Activated effector memory CD4-positive, alpha-beta T cell treated with anti-CD3 and anti-CD28 coated beads, Interleukin-2, amount 50 U/mL, for 16 hours (primary cell): ENCODE measurements at places on chromosomes 5 and 9.

- no peak for DNase-seq
Measured at GRCh38 chr5:135032695-135032998, 1.4 kb downstream of the PITX1 start.

GRCh38 chr5:103981592-103981991 lies 419.0 kb upstream of the NUDT12 start:
- DNase-seq: no peak

GRCh38 chr5:78611126-78611605 lies 37.4 kb downstream of the LHFPL2 start:
- DNase-seq: no peak

GRCh38 chr5:130141659-130142320 lies 237.5 kb downstream of the CHSY3 start:
- DNase-seq: no peak

DNA sequence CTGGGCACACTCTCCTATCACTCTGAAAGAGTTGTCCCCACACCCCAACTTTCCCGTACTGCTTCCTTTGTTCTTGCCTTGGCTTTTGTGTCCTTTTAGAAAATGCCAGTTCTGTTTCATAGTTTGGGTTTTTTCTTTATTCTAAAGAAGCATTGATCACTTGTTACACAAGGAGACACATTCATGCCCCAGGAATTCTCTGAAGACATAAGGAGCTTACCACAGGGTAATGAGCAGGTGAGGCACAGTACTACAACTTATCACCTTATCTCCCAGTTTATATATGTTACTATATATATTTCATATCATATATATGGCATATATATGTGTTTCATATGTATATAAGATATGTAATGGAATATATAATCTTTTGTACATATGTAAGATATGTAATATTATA lies 6.5 kb upstream of the SSBP2 start:
- DNase-seq: no peak

DNA sequence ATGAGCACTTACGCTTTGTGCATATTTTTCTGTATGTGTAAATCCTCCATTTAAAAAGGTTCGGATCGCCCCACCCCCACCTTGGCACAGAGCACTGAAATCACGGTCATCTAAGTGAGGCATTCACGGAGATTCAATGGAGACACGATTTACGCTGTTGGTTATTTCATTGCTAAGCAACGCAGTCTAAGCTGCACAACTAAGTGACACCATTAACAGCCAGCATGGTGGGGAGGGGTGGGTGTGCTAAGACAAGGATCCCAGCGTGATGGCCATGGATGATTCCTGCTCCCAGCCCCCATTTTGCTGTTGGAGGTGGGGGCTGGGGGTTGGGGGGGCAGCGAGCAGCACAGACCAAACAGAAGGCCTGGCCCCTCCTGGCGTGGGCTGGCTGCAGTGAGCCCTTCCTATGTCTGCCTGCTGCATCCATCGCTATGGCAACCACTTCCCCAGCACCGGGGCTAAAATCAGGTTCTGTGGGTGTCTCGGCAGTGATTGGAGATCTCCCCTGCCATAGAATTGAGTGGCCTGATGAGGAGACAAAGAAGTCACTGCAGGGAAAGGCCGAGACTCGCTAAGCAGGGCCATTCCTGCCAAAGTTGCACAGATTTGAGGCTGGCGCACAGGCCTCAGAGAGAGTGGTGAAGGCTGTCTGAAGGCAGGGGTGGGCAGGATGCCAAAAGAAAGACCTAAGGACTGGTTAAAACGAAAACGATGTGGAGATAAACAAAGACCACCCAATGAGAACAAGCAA lies 14.3 kb upstream of the MARCHF6 start:
- no peak for DNase-seq

- no peak for DNase-seq
Measured at GRCh38 chr5:64502196-64502595, 3.6 kb upstream of the RGS7BP start.

GRCh38 chr5:84445049-84445685 lies 60.5 kb upstream of the EDIL3 start:
- DNase-seq: no peak

- DNase-seq: no peak
Measured at GRCh38 chr9:98999152-98999525, 55.4 kb downstream of the COL15A1 start.

DNA sequence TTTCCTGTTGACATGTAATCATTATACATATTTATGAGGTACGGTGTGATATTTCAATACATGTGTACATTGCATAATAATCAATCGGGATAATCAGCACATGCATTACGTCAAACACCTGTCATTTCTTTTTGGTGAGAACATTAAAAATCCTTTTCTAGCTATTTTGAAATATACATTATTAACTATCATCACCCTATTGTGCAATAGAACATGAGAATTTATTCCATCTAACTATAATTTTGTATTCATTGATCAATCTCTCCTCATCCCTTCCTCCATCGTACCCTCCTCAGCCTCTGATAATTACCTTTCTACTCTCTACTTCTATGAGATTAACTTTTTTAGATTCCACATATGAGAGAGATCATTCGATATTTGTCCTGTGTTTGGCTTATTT lies 170.9 kb upstream of the GHR start:
- no peak for DNase-seq

- no peak for DNase-seq
Measured at GRCh38 chr9:103900466-103900865, 193.6 kb upstream of the SMC2 start.

- no peak for DNase-seq
Measured at GRCh38 chr5:30607301-30607894, 586.1 kb upstream of the CDH6 start.

DNA sequence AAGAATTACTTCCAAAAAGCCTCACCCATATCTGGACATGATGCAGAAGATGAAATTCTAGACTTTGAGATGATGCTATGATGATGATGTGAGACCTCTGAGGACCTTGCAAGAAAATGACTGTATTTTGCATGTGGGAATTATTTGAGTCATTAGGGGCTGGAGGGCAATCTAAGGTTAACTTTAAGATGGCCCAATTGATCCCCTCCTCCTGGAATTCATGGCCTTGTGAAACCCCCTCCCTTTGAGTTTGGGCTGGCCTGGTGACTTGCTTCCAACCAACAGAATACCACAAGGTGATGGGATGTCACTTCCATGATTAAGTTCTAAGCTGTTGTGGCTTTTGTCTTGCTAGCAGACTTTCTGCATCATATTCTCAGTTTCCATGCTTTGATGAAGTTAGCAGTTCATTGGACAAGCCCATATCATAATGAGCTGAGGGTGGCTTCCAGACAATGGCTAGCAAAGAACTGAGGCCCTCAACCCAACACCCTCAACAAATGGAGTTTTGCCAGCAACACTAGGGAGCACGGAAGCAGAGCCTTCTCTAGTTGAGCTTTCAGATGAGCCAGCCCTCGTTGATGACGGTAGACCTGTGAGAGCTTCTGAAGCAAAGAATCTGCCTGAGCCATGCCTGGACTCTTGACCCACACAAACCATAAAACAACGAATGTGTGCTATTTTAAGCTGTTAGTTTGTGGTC lies 7.4 kb upstream of the AMACR start:
- no peak for DNase-seq

- no peak for DNase-seq
Measured at GRCh38 chr5:14577971-14578370, 3.6 kb upstream of the OTULINL start.

DNA sequence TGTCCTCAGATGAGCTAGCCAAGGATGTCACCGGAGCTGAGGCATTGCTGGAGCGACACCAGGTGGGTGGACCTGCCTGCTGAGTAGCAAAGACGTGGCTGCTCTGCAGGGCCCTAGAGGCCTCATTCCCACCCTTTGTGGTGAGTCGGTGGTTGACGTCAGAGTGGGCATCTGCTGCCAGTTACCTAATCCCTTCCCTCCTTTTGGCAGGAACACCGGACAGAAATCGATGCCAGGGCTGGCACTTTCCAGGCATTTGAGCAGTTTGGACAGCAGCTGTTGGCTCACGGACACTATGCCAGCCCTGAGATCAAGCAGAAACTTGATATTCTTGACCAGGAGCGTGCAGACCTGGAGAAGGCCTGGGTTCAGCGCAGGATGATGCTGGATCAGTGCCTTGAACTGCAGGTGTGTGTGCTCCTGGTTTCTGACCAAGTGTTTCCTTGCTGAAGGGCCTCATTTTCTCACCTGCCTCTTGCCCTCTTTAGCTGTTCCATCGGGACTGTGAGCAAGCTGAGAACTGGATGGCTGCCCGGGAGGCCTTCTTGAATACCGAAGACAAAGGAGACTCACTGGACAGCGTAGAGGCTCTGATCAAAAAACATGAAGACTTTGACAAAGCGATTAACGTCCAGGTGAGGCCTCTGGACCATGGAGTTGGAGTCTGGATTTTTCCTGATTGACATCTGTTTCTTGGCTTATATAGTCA lies 48.9 kb downstream of the DYNC2I2 start:
- DNase-seq: no peak

GRCh38 chr9:129769669-129770068 lies 16.8 kb upstream of the PTGES start:
- no peak for DNase-seq
